ENCODE measurements at places on chromosomes 1 and 21. TPM values are rescaled to one million over a fixed set of nuclear protein-coding genes. Genes with fewer than 3 reads are reported as not detected.

DNA sequence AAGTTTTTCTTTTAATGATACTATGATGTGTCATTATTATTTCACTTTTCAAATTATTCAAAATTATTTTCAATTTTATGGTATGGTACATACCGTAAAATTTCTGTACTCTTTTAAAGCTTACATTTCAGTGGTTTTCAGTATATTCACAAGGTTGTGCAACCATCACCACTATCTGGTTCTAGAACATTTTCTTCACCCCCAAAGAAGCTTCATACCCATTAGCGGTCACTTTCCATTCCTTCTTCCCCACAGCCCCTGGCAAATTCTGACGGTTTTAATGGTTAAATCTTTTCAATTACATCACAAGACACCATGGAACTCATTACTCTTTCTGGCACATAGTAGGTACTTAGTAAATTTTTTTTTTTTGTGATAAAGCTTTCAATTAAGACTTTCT lies 22.8 kb upstream of the ATP5PO start:
- DNase-seq: no peak

DNA sequence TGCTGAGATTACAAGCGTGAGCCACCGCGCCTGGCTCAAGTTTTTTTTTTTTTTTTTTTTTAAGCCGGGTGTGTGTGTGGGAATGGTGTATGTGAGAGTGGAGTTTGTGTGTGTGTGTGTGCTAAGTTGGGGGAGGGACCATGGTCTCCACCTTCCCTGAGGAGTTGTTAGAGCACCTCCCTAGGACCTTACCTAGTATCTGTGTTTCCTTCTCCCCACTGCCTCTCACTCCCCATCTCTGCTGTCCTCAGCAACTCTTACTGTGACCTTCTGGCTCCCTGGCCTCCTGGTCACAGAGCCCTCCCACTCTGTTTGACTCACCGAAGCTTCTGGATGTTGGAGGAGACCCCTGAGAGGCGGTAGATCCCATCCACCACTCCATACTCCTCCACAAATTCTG lies 10.4 kb downstream of the ARHGAP30 start:
- DNase-seq: no peak

GRCh38 chr1:58418283-58419228 lies 128.0 kb downstream of the OMA1 start:
- no peak for DNase-seq

- DNase-seq: no peak
Measured at GRCh38 chr1:58717979-58718378, 18.1 kb upstream of the MYSM1 start.

- DNase-seq: no peak
Measured at GRCh38 chr1:75152092-75152491, 17.9 kb downstream of the LHX8 start.

Gene TMEM240
- total RNA-seq: 16.9 TPM

GRCh38 chr1:53275566-53275965 lies 37.2 kb upstream of the MAGOH start:
- no peak for DNase-seq

Gene OR14A2
- total RNA-seq: not detected

Gene CDC42
- total RNA-seq: 192 TPM

Gene S1PR1
- 20.9 TPM for total RNA-seq

Gene RER1
- total RNA-seq: 108 TPM

GRCh38 chr1:31758823-31759222 lies 5.3 kb downstream of the ADGRB2 start:
- DNase-seq: no peak

DNA sequence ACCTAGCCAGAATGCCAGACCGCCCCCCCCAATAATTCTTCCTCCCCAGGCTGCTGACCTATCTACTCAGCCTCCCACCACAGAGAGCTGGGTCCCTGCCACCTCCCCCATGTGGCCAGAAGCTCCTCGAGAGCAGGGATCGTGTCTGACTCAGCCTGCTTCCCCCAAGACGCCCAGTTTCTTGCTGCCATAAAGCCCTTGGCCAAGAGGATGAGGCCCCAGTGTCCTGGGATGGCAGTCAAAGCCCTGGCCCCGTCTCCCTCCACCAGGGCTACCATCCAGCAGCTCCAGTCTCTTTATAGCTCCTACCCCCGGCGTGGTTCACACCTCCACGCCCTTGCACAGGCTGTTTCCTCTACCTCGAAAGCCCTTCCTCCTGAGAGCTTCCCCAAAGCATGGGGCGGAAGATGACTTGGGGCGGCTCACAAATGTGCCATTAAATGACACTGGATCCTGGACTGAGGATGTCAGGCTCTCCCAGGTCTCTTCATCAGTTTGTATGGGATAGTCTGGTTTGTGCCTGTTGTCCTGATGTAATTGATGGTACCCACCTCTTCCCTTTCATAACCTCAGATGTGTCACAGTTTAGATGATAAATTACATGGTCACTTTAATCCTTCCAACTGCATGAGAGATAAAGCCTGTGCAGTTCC lies 13.2 kb downstream of the ADGRB2 start:
- no peak for DNase-seq

Gene GBP5
- not detected for total RNA-seq

GRCh38 chr1:176801514-176802020 lies 338.6 kb downstream of the PAPPA2 start:
- no peak for DNase-seq

DNA sequence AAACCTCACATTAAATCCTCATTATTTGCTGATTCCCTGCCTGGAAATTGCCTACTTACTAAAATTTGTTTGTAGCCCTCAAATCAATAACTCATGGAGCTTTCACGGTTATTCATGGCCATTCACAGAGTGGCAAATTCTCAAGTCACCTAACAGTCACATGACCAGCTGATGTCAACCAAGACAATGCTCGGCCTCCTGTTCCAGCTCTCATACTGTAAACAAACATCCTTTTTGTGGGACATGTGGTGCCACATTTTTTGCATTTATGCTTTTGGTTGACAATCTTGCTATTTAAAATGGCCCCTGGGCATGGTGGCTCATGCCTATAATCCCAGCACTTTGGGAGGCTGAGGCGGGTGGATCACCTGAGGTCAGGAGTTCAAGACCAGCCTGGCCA lies 271.5 kb upstream of the GREM2 start:
- no peak for DNase-seq

- no peak for DNase-seq
Measured at GRCh38 chr1:32309960-32310359, 18.1 kb downstream of the HDAC1 start.

DNA sequence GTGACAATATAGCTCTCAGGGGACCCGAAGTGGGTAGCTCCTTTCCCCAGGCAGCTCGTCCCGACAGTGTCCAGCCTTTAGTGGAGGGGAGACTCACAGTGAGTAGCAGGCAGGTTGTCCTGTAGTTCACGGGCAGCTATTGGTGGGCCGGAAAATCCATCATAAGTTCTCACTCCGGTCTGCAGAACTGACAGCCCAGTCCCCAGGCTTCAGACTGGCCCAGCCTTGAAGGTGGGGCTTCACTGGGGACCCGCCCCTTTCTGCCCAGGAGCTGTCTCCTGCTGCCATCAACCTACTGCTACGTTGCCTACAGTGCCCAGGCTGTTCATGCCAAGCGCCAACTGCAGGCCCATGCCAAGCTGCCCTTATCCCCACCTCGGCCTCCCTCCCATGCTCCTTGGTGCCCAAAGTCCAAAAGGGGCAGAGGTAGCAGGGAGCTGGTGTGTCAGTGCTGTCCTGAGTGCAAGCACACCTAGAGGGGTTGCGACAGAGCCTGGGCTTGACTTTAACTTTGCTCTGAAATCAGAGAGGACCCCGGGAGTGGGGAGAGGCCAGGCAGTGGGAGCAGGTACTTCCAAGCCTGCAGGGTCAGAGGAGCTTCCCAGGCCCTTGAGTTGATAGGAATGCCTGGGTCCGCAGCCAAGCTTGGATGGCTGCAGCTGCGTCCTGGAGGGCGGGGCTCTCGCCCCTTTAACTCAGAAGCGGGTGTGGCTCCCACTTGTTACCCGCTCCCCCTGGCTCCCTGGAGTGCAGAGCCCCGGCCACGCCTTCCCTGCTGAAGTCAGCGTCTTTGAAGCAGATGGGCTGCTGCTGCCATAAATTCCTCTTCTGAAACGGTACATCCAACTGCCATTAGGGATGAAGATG lies 1144.3 kb upstream of the NCAM2 start:
- DNase-seq: no peak

Gene KRTAP13-2
- total RNA-seq: not detected

- DNase-seq: no peak
Measured at GRCh38 chr1:111622166-111622565, 2.6 kb downstream of the RAP1A start.

GRCh38 chr1:10179406-10180091 lies 30.8 kb upstream of the KIF1B start:
- peak; percentile 46 for DNase-seq

Gene CFAP107
- total RNA-seq: not detected

Gene SLAMF1
- total RNA-seq: not detected

- DNase-seq: no peak
Measured at GRCh38 chr1:76659171-76659940, 207.9 kb upstream of the ST6GALNAC5 start.

DNA sequence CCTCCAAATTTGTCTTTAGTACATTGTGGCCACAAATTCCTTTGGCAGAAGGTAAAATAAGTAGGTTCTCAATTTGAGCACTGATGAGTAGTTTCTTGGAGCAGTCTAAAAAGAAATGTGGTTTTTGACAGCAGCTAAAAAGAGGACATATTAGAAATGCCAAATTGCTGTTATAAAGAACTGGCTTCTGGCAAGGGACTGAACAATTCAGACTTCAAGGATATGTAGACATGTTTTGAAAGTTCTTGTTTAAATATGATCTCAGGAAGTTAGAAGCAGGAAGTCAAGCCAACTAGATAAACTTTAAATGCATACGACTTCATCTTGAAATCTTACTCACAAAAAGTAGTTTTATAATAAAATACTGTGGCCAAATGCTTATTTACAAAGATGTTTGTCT lies 18.8 kb downstream of the C1orf52 start:
- DNase-seq: no peak

Gene TMOD4
- total RNA-seq: 2.7 TPM

Gene GCSAML
- not detected for total RNA-seq

GRCh38 chr1:204045430-204045829 lies 27.5 kb upstream of the SOX13 start:
- DNase-seq: no peak

DNA sequence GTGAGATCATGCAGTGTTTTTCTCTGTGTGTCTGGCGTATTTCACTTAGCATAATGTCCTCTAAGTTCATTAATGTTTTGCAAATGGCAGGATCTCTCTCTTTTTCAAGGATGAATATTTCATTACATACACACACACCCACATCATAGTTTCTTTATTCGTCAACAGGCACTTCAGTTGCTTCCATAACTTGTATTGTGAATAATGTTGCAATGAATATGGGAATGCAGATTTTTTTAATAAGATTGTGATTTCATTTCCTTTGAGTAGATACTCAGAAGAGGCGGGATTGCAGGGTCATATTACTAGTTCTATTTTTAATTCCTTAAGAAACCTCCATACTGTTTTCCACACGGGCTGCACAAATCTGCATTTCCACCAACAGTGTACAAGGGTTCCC lies 134.0 kb downstream of the CLEC20A start:
- no peak for DNase-seq

Gene SH2D1B
- total RNA-seq: not detected

GRCh38 chr21:27582948-27583430 lies 616.1 kb upstream of the ADAMTS5 start:
- no peak for DNase-seq

DNA sequence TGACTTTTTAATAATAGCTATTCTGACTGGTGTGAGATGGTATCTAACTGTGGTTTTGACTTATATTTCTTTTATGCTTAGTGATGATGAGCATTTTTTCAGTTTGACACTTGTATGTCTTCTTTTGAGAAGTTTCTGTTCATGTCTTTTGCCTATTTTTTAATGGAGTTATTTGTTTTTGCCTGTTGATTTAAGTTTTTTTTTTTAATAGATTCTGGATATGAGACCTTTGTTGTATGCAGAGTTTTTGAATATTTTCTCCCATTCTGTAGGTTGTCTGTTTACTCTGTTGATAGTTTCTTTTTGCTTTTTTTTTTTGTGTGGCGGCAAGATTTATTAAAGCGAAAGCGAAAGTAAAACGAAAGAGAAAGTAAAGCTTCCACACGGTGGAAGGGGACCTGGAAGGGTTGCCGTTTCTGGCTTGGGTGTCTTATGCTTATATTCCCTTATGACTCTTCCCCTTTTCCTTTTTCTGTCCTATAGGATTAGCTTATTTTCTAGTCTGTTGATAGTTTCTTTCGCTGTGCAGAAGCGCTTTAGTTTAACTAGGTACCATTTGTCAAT lies 67.6 kb downstream of the TBX19 start:
- no peak for DNase-seq

Gene HRNR
- not detected for total RNA-seq

DNA sequence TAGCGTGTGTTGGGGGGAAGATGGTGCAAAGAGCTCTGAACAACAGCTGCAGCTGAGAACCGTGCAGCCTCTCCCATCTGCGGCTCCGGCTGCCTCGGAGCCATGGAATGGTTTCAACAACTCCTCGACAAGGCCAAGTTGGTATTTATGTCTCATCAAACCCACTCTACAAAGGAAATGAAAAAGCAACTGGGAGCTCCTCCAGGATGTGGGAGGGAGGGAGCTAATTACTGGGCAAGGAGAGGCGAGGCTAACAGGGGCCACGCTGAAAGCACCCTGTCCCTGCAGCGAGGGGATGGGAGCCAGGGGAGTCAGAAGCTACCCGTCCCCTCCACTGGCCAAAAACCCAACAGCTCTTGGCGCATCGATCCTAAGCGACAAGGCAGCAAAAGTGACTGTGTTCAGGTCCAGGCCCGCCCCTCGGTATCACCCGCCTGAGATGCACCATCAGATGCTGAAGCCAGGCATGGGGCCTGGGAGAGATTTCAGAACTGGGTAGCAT lies 63.1 kb downstream of the ACOT7 start:
- DNase-seq: no peak

DNA sequence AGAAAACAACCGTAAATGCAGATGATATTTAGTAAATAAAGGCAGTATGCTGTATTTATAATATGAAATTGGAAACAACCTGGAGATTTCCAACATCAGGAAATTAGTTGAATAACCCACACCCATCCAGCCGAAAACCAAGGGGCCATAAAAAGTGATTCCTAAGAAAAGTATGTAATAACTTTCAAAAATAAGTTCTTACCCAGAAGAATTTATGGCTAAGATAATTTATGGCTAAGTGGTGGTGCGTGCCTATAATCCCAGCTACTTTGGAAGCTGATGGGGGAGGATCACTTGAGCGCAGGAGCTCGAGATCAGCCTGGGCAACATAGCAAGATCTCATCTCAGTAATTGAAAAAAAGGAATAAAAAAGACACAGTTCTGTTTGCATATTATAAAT lies 43.2 kb downstream of the TMCO4 start:
- DNase-seq: no peak

Gene ESRRG
- 1.5 TPM for total RNA-seq

DNA sequence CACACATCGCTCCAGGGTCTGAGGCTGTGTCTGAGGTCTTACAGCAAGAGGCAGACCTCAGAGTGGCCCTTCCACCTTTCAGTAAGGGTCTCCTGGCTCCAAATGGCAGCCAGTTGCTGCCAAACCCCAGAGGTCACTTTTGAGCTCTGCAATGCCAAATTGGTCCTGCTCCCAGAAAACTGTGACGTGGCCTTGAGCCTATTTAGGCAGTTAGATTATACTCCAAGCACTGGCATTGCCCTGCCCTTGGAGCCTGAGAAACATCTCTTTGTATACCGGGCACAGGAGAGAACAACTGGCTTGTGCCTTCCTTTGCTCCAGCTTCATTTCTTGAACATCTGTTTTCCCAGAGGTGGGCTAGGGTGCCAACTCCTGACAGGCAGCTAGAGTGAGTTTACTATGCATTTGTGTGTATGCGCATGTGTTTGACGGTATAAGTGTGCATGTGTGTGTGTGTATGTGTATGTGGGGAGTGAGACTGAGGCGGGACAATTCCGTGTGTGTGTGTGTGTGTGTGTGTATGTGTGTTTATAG lies 134.5 kb downstream of the IER5 start:
- no peak for DNase-seq

- no peak for DNase-seq
Measured at GRCh38 chr1:99469550-99469971, 176.4 kb upstream of the PALMD start.

Gene CCNL2
- 249 TPM for total RNA-seq

Measured in neural crest cell (in vitro differentiated cells).